Endothelial cell (in vitro differentiated cells): ENCODE measurements at places on chromosomes 1 and 21.
A peak's percentile ranks its signal among the peaks of the same experiment; 100 is the strongest.

DNA sequence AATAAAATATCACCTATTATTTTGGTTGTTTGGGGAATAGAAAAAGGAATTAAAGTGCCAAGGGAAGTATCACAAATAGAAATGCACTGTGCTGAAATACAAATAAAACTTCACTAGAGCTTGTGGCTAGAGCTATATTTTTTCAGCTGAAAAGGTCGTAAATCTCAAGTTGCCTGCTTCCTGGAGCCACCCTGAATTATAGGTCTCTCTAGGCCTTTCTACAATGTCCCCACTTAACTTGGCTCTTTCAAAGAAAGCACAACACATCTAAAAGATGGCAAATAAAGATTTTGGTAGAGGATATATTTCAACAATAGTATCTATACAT is 5.0 kb upstream of the RNF2 start:
- DNase-seq: no peak

DNA sequence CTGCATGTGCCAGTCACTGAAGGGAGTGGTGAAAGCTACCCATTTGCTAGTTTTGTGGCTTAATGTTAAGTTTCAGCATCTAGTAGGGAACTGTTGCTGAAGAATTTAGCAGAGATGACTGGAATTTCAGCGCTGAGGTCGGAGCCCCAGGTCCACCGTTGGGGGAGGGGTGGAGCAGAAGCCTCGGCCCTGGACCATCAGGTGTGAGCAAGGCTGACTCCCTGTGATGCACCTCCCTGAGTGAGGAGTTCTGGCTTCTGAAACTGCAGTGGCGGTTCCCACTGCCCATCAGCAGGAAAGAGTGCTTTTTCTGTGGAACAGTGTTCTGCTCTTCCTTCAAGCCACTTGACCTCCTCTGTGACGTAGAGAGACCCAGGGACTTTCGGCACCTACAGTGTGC is 1.3 kb downstream of the NOS1AP start:
- DNase-seq: no peak

DNA sequence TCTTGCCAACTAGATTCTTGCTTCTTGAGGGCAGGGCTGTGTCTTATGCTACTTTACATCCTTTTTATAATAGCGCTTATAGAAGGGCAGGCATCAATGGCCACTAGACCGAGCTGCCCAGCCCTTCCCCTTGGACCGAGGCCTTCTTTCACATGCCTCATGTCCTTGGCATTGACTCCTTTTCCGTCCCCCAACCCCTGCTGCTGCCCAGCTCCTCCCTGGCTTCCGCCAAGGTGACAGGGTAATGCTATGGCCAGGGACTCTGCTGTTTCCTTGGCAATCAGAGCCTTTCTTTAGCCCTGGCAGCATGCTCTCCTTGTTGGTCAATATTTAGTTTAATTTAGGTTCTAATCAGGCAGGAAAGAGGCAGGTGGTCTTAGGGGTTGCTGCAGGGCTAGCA is 48.2 kb downstream of the DDX20 start:
- DNase-seq: no peak

- no peak for DNase-seq
Measured at GRCh38 chr1:42282024-42282579, 52.9 kb downstream of the FOXJ3 start.

DNA sequence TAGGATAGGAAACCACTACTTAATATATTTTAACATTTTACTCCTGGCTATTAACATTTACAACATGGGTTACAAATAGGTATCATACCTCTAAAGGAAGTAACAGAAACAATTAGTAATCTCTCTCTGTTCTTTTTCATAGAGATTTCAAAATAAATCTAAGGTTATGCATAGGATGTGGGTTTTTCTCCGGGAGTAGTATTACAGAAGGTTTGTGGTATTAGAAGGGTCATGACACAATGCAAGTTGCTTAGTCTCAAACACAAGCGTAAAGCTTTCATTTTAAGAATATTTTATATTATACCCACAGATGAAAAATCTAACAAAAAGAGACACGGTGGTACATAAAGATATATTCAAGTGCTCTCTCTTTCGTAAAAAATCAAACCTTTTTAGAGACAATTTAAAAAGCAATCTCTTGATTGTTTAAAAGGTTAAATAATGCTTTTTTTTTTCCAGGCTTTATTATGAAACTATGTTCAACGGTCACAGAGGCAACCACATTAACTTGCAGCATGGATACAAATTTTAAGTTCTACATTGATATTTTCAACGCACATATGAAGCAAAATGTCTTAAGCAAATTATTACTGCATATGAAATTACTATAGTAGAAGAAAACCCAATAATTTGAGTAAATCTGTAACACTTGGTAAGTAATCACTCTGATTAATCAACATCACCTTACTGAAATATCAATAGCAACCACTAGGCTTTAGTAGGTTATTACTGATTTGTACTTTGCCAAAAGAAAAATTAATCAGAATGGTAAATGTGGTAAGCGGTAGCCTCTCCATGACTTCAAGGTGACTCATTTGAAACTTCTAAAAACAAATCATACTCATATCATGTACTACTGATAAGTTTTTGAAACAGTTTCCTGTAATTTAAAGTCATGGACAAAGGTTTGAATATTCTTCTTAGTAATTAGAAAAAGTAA is 97.4 kb upstream of the GFI1 start:
- no peak for DNase-seq

DNA sequence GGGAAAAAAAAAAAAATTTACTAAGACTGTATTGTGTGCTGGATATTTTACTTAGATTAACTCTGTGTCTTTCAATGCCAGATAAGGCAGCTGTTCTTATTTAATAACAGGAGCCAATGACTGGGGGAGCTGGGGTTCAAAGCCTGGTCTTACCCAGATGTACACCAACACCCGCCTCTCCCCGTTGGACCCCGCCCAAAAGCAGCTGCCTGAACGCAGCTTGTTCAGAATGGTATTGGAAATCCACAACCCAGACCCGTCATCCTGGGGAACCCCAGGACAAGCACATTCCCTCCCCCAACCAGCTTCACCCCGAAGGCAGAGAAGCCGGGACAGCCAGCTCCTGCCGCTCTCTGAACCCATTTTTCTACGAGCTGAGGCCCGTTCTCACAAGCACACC is 113.6 kb upstream of the TMPRSS2 start:
- no peak for DNase-seq

GRCh38 chr1:8678673-8679394 is 138.6 kb downstream of the RERE start:
- no peak for DNase-seq

DNA sequence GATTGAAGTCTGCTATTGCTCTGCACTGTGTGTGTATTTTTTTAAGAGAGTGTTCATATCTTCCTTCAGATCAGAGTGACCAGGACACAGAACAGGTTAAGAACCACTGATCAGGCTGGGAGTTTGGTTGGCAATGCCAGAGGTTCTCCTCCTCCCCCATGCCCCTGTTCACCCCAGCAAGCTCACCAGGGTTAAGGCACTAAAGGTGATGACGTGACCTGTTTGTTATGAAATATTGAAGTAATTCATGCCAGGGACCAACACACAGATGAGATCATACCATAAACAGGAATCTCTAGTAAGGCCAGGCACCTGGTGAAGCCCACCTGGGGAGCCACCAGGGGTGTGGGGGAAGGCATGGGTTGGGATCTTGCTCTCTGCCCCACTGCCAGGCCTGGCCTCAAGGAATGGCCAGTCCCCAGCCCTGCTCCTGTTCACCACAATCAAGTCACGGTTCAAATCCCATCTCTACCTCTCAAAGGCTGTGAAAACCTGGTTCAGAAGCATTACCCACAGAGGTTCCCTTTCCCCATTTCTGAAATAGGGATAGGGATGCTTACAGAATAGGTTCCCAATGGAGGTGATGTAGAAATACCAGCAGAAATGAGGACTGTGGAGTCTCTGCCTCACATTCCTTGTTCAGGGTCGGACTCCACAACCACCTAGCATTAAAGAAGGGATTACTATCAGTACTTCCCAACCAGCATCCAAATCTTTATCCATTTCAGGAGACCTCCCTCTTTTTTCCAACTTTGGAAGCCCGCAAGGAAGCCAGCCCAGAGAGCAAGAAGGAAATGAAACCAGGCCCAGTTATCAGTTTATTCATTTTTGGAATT is 2.4 kb downstream of the ID3 start:
- no peak for DNase-seq

DNA sequence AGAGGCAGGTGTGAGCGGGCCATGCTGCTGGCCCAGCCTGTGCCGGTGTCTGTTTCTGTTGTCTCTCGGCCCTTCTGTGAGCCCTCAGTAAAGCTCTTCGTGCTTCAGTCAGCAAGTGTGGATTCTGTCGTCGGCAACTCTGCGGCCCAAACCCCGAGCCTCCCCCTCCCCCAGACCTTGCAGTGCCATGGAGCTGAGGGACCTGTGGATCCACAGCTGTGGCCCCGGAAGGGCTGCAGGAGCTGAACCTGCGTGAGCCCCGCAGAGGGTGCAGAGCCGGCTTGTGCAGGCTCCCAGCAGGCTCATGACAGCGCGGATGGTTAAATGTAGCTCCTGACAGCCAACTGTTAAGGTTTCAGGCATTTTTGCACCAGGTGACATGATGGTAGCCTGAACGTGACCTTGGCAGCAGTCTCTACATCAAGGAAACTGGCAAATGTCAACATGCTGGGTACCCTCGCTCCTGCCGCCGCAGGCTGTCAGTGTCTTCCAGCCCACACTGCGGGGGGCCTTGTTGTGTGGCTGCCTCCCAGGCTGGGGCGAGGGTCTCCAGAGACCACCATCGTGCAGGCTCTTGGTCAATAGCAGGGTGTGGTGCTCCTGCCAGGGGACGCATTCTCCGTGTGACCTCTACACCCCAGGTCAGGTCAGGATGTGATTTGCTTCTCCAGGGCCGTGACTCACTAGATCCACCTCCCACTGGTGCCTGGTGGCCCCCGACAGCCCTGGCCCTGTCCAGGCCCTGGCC is 7.0 kb downstream of the LRRC3 start:
- no peak for DNase-seq

DNA sequence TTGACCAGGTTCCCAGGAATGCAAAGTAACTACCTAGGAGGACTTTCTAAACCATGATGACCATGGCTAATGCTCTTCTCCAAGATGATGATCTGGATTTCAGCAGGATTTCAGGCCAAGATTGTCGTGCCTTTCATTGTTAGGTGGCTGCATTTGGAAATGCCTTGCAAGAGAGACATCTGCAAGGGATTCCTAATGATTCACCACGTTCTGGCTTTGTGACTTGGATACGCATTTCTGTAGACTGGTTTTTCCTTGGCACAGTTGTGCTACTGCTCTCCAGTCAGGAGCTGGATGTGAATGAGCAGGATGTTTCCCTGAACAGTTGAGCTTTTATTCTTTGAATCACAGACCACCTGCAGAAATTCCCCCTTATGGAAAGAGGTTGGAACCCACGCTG is 212.4 kb downstream of the BACH1 start:
- no peak for DNase-seq

DNA sequence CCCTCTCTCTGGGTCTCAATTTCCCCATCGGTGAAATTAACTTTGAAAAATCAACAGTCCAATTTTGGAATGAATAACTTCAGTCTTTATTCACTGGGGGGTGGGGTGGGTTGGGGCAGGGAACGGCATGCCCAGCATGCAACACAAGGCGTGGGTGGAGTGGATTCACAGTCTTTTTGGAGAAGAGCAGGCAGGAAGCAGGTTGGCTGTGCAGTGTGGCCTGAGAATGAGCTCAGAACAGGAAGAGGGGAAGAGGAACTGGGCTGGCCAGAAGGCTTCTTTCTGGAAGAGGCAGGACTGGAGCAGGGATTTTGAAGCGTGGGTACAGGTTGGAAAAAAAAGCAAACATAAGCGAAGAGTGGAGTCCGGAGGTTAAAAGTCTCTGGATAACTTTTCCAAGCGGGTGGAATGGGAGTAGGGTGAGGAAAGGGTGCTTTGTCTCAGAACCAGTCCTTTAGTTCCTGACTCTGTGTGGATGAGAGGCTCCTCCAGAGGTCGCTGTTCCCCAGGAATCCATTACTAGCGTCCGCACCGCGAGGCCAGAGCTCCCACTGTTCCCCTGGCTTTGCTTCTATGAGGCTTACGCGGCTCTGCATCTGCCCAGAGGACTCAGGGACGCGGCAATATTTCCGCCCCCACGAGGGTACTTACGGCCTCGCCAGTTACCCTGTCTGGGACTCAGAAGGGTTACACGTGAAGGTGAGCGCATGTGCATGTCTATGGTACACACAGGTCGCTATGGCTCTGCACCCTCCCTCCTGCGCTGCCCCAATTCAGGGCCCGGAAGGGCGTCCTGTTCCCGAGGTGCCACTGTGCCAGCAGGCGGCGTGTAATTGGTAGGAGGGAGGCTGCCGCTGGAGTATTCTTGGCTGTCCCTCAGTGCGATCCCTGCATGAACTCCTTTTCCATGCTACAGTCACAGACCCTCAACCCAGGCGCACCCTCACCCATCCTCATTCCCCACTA is 5.5 kb upstream of the FOXD2 start:
- DNase-seq: peak; percentile 87

DNA sequence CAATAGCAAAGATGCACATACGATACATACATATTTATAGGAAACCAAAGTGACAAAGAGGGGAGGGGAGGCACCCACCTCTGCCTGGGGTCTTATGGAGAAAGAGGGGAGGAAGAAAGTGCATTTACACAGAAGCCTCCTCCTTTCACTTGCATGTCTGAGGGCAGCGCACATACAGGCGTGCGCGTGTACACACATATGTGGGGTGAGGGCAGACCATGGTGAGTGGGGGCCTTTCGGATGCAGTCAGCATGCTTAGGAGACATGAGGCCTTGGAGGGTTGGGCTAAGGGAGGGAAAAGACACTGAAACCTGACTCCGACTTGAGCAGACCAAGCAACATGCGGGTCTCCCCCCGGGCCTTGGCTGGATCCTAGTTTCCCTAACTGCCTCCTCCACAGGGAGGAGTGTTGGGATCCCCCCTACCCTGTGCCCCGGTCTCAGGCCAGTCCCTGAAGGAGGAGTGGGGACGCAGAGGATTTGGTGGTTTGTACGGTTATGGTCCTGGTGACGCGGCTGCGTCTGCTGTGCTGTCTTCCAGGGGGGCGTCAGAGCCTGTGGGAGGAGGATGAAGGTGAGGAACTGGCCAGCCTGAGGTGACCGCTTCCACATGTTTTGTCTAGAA is 15.2 kb downstream of the LRRC71 start:
- DNase-seq: no peak
